Peyer's patch (tissue), 4 donors: ENCODE measurements at places on chromosomes 1 and 21. TPM values are rescaled to one million over a fixed set of nuclear protein-coding genes. Genes with fewer than 3 reads are reported as not detected.
A peak's percentile ranks its signal among the peaks of the same experiment; 100 is the strongest.

The BMP8A gene
- not detected for total RNA-seq

DNA sequence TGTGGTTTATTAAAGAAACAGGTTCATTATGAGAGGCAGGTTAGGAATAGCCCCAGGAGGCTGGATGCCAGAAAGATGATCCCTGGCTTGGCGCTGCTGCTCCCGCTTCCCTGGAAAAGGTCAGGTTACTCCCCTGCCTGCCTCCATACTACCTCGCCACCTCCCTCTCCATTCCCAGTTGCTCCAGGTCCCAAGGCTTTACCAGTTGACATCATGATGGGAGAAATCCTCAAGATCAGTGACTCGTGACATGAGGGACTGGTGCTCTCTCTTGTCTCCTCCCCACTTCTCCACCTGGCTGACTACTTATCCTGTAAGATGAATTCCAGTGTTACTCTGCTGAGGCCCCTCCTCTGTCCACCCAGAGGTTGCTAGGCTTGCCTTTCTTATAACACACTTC, 19.7 kb downstream of the VASH2 start:
- DNase-seq, result no peak

- no peak for DNase-seq
These were observed 41.5 kb downstream of the BACH1 start for GRCh38 chr21:29340228-29340627.

- peak; percentile 71 for DNase-seq
These were observed 162.6 kb downstream of the RUNX1 start for GRCh38 chr21:34886240-34887104.

The ANKRD35 gene
- total RNA-seq, result 7.4 TPM

- DNase-seq, result no peak
These were observed 67.3 kb downstream of the GADD45A start for GRCh38 chr1:67752306-67752705.

- DNase-seq, result no peak
These were observed 131.5 kb upstream of the LMO4 start for GRCh38 chr1:87197156-87197555.

GRCh38 chr1:63152572-63152971, 169.8 kb upstream of the FOXD3 start:
- DNase-seq, result no peak

The ZBTB40 gene
- total RNA-seq, result 38.0 TPM

DNA sequence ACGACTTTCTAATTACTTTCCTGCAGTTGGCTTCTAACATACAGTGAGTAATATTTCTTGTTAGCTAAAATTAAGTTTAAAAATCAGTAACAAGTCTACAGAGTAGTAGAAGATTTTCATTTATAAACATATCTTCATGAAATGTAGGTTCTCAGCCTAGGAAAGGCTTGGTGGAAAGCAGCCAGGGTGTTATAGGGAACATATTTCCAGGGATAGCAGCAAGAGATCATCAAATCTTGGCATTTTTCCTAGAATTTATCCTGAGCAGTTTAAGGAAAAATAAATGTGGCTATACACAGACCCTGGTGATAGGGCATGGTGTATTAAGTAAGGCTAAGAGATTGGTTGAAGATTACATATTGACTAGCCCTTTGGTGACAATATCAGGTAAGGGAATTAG, 203.5 kb upstream of the NEGR1 start:
- no peak for DNase-seq

The NUAK2 gene
- 40.0 TPM for total RNA-seq

GRCh38 chr1:62280150-62280549, 39.1 kb downstream of the KANK4 start:
- no peak for DNase-seq

DNA sequence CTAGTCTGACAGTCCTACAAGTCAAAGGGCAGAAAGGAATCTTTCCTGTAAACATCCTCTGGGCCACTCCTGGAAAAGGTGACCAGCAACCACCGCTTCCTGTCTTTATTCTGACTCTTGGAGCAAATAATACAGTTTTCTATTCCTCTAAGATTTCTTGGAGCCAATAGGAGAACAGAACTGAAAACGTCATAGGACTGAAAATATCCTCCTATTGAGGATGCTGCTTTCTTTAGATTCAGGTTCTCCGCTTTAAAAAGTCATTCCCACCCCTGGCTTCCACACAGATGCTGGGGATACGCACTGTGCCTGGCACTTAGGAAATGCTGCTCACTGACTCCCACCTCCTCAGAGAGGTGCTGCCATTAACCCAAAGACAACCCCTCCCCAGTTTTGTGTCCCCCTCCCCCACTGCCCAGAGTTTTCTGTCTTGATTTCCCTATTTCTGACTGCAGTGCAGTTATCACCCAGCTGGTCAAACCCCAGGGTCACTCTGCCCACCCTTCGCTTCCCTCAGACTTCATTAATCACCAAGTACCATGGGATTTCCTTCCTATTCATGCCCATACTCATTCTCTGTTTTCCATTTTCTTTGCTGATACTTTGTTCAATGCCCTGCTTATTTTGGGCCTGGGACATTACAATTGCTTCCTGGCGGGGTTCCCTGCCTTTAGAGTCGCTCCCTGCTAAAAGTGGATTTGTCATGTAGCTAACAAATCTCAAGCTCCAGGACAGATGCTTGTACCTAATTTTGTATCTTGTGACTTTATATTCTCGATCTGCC, 82.1 kb upstream of the ARHGAP29 start:
- no peak for DNase-seq

- DNase-seq, result no peak
These were observed 3.0 kb downstream of the TP53BP2 start for GRCh38 chr1:223842784-223843183.

The OPN3 gene
- 23.1 TPM for total RNA-seq

DNA sequence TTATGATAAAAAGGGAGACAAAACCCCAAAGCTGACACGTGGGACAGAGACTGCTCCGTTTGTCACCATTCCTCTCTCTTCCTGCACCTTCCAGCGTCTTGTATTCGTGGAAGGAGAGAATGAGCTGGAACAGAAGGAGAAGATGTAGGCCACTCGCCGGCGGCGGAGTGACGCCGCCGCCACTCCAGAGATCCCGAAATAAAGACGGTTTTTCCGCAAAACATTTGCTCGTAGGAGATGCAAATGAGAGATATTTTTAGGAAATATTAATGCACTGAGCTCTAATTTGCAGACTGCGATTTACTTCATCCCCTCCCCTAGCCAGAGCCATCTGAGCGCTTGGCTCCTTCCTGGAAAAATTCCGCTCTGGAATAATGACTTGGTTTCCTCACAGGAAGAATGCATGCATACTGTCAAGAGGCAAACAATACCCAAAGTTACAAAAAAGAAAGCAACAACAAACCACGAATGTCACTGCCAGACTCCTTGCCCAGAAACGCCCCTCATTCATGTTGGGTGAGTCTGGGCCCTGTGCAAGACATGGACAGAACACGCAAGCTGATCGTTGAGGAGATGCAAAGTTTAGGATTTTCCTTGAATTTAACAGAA, 18.0 kb upstream of the ADARB1 start:
- no peak for DNase-seq

The RNF207 gene
- total RNA-seq, result 113 TPM

- no peak for DNase-seq
These were observed 52.8 kb upstream of the ACADM start for GRCh38 chr1:75671708-75672107.

DNA sequence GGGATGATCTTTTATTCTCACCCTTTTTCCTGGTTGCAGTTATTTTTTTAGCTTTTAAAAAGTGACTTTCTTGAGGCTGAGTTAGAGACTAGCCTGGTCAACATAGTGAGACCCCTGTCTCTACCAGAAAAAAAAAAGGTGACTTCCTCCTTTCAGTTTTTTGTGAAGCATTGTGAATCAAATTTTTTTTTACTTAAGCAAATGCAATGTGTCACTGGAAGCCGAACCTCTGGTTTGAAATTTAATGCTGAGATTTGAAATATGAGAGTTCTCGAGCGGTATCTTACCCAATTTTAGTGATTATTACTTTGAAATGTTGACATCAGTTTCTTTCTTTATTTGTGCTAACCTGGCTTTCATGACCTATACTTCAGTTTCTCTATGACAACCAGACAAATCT, 3.6 kb downstream of the CAP1 start:
- no peak for DNase-seq

The BGLAP gene
- total RNA-seq, result not detected

The SYT6 gene
- total RNA-seq, result not detected

DNA sequence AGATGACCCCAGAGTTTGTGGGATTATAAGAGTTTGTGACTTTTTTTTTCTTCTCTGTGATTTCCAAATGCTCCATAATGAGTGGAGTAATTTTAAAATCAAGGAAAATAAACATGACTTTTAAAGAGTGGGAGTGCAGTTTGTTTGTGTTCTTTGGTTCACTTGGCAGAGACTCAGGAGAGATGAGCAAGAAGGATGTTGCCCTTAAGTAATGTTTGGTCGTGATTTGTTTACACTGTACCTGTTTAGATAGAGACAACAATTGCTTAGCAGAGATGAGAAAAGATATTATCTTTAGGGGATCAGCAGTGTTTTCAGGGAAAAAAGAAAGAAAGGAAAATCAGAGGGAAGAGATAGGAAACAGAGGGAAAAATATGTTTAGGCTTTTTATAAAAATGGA, 170.8 kb downstream of the ADSS2 start:
- DNase-seq, result no peak

DNA sequence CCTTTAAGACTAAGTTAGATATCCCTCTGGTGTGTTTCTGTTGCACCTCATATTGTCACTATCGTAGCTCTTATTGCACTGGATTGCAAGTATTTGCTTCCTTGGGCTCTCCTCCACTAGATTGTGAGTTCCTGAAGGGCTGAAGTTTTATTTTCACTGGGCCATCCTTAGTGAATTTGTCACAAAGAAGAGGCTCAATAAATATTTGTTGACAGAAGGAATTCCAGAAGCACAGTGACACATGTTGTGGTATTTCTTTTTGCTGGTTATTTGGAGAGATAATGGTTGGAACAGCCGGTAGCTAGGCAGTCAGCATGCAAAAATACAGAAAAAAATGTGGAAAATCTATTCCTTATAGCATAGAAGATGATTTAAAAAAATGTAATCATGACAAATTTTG, 129.9 kb upstream of the ZRANB2 start:
- no peak for DNase-seq

The RRP15 gene
- 2.5 TPM for total RNA-seq

DNA sequence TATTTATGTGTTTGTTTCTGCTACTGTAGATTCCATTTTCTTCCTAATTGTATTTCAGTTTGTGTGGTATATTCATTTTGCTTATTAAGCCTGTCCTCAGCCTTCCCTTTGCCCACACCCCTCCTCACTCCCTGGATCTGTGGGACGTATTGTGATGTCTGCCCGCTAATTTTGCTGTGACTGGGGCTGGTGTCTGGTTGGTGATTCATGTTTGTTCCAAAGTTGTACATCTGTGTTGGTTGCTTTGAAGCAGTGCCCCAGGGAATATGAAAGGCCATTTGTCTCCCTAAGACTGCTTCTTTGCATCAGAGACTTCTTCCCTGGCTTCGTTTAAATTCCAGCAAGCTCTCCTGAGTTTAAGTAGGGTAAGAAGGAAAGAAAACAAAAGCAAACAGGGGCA, 289.5 kb upstream of the SGIP1 start:
- no peak for DNase-seq

DNA sequence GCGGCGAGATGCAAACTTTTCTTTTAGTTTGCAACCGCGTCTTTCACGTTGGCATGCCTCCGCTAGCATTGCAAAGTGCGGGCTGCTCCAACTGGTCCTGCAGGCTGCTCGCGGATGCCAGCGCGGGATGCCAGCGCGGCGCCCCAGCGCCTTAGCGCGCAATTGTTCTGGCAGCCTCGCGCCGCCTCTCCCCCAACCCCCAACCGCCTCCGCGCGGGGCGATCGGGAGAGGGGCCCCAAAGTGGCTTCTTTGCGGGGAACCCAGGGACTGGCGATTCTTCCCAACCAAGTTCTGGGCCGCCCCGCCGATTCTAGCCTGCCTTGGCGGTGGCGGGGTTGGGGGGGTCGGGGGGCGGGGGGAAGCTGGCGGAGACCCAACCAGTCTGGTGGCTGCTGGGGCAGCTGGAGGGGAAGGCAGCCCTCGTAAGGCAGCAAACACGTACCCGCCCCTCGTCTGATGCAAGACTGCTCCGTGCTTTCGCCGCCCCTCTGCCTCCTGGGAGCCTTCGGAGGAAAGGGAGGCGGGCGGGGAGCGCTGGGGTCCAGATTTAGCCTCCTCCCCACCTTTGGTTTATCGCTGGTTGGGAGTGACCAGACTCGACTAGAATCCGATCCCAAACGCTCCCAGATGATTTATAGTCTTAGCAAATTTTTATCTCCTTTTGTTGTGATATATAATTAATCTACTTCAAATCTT, 756 bp downstream of the PHGDH start:
- no peak for DNase-seq

The CLCNKA gene
- not detected for total RNA-seq
